ENCODE measurements at places on chromosomes 3 and 15.

DNA sequence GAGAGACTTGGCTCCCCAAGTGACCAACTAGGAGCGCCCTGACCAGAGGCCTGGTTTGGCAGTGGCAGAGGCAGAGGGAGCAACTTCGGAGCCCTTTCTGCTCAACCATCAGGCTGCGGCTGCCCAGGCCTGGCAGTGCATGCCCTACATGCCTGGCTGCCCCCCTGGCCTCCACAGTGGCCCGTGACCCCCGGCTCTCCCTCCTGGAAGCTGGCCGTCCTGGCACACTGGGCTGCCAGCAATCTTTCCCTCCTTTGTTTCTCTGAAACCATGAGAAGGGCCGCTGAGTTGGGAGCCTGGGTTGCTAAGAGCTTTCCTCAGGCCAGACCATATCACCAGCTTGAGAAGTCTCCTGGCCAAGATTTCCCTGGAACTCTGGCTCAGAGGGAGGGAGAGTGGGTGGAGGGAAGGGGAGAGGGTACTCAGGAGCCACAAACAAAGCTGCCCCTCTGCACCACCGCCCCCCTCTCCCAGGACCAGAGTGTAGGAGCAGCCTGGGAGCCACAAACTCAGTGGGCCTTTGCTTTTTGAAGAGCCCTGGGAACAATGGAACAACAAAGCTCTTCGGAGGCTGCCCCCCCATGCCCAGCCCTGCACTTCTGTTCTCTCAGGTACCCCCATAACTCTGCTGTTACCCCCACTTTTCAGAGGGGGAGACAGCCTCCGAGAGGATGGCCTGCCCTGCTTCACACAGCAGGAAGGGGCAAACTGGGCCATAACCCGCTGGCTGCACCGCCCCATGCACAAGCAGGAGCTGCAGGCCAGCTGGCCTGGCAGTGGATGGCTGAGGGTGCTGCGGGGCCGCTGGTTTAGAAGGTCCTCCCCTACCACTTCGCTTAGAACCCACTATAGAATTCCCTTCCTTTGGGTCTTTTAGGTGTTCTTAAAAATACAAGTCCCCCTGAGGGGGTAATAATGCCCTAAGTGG is 11.3 kb downstream of the CORO2B start:
- no peak for DNase-seq

DNA sequence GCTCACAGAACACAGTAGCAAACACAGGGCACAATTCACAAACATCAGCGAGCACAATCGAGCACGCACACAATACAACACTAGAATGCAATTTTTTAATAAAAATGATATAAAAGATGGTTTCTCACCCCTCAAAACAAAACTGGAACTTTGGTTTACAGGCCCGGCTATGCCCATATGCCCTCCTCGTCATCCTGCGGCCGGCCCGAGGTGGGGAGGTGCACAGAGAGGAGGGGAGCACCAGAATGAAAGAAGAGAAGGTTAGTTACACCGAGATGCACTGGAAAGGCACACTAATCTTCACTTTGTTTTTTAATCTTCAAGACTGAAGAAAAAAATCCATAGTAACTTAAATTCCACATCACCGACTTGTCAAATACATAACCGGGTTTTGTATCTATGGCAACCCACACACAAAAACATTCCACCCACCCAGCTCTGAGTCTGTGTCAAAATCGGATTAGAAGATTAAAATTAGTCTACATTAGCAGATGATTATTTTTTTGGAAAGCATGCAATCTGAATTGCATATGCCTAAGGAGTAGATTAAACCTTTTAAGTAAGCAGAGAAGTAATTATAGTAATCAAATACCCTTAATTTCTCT is 196.7 kb upstream of the WNT5A start:
- DNase-seq, result no peak

- no peak for DNase-seq
Measured at GRCh38 chr15:34456658-34457057, 19.1 kb upstream of the GOLGA8A start.

DNA sequence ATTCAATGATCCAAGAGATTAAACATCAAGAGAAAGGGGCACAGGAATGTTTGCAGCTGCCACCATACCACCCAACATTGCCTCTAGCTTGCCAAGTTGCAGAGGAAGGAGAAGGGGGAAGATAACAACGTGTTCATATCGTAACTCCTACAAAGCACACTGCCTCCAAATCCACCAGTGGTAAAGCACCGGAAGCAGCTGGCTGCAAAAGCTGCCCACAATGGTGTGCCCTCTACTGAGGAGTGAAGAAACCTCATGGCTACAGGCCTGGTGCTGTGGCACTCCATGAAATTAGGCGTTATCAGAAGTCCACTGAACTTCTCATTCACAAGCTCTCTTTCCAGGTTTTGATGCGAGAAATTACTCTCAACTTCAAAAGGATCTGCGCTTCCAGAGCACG is 263.9 kb upstream of the STT3B start:
- DNase-seq, result peak; percentile 21

GRCh38 chr15:76366714-76367113 is 30.1 kb downstream of the ISL2 start:
- no peak for DNase-seq

DNA sequence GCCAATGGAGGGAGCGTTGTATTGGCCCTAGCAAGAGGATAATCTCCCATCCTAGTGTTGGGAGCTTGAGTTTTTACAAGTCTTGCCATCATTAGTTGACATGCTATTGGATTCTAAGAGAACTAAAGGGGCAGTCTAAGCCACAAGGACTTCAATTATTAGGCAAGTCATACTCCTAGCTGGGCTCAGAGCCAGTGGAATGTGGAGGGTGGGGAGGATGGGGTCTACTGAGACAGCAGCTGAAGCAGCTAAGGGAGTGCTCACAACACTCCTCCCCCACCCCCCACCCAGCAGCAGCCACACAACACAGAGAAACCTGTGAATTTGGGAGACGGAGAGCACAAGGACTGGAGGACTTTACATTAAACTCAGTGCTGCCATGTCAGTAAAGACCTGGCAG is 27.9 kb downstream of the FRG2C start:
- no peak for DNase-seq

- DNase-seq, result no peak
Measured at GRCh38 chr3:108509871-108510270, 525 bp downstream of the MYH15 start.

GRCh38 chr15:93029836-93030429 is 59.1 kb downstream of the RGMA start:
- DNase-seq, result no peak

- no peak for DNase-seq
Measured at GRCh38 chr15:58583171-58583908, 151.5 kb downstream of the LIPC start.

GRCh38 chr3:150775001-150775599 is 12.1 kb upstream of the SIAH2 start:
- no peak for DNase-seq

DNA sequence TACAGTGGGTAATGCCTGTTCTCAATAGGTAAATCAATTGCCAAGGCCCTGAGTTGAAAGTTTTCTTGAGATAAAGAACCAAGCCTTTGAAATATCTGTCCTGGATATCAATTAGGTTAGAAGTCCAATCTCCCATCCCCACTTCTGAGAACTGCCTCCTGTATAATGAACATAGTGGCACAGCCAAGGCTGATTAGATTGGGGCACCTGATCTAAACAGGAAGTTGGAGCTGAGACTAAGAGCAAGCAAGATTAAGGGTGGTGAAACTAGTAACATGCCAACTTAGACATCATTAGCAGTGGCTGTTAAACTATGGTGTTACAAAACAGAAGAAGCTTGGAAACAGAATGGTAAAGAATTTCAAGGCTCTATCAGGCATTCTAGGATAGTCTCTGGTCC is 137.7 kb upstream of the TMEM108 start:
- no peak for DNase-seq

GRCh38 chr3:191292243-191293015 is 36.8 kb upstream of the CCDC50 start:
- DNase-seq, result no peak

GRCh38 chr3:74489050-74489792 is 125.2 kb downstream of the CNTN3 start:
- no peak for DNase-seq

DNA sequence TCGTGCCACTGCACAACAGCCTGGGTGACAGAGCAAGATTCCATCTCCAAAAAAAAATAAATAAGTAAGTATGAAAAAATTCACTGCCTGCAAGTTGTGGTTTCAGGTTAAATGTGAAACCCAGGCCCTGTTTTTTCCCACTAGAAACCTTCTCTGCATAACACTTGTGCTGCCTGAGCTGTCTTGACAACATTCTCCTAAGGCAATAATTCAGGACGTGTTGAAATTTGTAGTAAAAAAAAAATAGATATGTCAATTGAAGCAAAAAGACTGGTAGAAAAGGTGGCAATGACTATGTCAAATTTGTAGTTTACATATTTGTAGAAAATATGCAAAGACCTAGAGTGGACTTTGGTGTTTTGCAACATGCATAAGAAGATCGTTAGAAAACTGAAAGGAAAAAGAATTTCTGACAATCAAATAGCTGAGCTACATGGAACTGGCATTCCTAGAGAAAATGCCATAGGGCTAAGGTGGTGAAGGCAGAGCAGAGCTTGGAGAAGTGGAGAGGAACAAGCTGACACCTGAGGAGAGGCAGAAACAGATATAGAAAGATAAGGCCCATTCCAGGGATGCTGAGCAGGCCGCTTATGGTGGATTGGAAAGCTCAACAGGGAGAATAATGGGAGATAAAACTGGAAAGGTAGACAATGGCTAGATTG is 150.2 kb downstream of the PLCH1 start:
- no peak for DNase-seq

GRCh38 chr3:74537164-74537563 is 77.3 kb downstream of the CNTN3 start:
- DNase-seq, result no peak

DNA sequence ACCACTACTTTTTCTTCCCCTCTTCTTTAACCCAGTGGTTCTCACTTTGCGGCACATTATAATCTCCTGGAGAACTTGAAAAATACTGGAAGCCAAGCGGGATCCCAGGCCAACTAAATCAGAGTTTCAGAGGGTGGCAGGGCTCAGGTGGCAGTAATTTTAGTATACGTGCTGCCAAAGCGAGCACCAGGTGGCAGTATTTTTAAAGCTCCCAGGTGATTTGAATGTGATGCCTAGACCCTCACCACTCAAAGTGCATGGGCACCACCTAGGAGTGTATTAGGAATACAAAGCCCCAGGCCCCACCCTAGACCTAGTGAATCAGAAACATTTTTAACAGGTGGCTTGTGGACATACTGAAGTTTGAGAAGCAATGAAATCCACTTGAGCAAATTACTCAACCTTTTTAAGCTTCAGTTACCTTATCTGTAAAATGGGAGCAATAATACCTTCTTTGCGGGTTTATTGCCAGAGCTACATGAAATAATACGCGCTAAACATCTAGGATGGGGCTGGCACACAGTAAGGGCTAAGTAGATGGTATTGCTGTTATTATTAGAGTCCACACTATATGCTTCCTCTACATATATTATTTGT is 8.3 kb downstream of the B3GALNT1 start:
- peak; percentile 41 for DNase-seq

- no peak for DNase-seq
Measured at GRCh38 chr15:42890161-42890913, 30.2 kb downstream of the TTBK2 start.

GRCh38 chr15:40259021-40259420 is 20.2 kb downstream of the PAK6 start:
- DNase-seq, result no peak

GRCh38 chr3:22361521-22361920 is 610.5 kb upstream of the ZNF385D start:
- DNase-seq, result no peak

GRCh38 chr3:177536873-177537272 is 339.6 kb upstream of the TBL1XR1 start:
- DNase-seq, result no peak

DNA sequence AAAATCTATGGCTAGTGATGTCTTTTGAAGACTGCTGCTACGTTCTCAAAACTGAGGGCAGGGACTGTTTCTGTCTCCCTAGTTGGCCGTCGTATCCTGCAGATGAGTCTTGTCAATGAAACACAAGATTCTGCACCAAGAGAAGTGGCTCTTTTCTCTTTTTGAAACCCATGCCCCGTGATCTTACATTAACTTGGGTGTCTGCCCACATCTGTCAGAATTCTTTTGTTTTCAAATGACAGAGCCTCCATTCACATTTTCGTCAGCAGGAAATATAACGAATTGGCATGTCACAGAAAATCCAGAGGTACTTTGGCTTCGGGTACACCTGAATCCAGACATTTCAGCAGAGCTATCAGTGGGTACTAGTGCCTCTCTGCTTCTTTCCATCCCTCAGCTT is 331.3 kb upstream of the PROK2 start:
- no peak for DNase-seq

- DNase-seq, result no peak
Measured at GRCh38 chr3:78846718-78847117, 921.1 kb downstream of the ROBO1 start.

GRCh38 chr3:78090382-78090781 is 1050.5 kb downstream of the ROBO2 start:
- no peak for DNase-seq

- peak; percentile 26 for DNase-seq
Measured at GRCh38 chr3:177106184-177106583, 91.1 kb downstream of the TBL1XR1 start.

DNA sequence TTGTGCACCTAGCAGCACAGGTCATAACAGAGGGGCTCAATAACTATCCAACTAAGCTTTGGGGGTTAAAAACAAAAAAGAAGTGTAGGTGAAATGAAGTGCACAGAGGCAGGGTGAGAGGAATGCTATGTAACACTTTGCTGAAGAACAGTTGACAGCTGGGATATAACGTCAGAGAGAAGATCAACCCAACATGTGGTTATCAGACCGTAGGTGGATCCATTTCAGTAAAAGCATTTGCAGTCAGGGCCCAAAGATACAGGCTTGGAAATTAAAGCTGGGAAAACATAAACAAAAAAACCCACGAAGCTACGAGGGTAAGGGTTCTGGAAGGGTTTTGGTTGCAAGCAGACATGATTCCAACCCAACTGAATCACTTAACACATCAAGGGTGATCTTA is 377.5 kb upstream of the NR2F2 start:
- DNase-seq, result no peak

- no peak for DNase-seq
Measured at GRCh38 chr3:150130404-150131100, 159.9 kb upstream of the PFN2 start.

DNA sequence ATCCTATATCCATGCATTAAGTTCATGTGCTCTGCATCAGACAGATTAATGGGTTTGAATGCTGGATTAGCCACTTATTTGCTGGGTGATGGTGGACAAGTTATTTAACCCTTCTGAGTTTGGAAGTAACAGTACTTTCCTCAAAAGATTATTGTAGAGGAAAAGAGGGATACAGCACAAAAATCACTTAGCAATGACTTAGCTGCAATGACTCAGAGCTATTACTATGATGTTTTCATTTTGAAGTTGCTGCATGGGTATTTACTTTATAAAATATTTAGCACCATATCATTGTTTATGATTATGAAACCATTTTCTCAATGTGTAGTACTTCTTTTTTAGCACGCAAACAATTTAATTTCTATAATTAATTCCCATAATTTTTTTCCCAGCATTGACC is 248.4 kb downstream of the MYRIP start:
- no peak for DNase-seq

Data from activated CD8-positive, alpha-beta T cell treated with anti-CD3 and anti-CD28 coated beads for 36 hours (primary cell).